SW 1271 (cell line): ENCODE measurements at places on chromosomes 7 and 10.
A peak's percentile ranks its signal among the peaks of the same experiment; 100 is the strongest.

DNA sequence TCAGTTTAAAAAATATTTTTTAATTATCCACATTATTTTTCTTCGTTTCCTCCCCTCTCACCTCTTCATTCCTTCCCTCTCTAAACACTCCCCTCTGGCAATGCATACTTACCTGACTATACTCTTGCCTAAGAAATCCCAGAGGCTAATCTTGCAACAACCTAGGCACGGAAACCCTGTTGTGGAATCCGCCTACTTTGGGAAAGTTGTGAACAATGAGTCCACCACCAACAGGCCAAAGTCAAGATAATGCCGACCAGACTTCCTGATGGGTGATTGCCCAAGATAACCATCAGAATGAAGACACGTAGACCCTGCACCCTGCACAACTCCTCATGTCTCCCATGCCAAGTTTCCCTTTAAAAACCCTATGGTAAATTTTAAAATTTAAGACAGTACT is 521.5 kb downstream of the KIF20B start:
- DNase-seq = no peak

DNA sequence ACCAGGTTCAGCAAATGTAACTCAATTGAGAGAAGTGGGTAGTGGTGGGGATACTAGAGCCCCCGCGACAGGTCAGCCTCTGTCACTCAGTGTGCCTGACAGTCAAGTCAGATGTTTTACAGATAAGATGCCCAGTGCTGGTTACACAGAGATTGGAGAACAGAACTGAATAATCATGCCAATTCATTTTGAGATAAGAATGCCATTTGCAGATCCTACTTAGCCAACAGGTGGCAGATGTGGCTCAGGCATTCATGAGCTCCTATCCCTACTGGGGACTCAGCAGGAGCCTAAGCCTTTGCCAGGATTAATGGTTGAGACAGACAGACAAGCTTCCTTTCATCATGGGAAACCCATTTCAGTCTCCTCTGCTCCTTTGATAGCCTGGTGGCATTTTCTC is 137.8 kb downstream of the MAPK8 start:
- peak; percentile 6 for DNase-seq

- no peak for DNase-seq
Observed at GRCh38 chr7:129723679-129724078, 112.2 kb downstream of the NRF1 start.

GRCh38 chr7:90290244-90291113 is 30.6 kb downstream of the FAM237B start:
- DNase-seq = no peak

- no peak for DNase-seq
Observed at GRCh38 chr10:118998183-118998582, 31.3 kb upstream of the NANOS1 start.

- DNase-seq = no peak
Observed at GRCh38 chr10:50498465-50498864, 125.3 kb downstream of the SGMS1 start.

DNA sequence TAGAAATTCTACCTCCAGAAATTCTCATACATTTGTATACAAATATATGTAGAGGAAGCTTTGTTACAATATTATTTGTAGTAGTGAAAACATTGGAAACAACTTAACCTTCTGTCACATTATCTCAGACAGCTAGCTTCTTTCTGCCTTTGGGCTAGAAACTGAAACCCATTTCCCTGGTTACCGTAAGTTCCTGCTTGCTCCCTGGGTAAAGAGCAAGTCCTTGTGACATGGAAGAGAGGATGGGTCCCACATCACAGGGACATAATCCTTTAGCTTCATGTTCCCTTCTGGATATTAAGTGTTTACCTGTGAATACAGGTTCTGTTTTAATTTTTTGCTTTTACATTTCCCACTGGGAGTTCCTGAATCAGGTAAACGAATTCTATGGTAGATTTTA is 41.8 kb downstream of the KLHDC10 start:
- DNase-seq = no peak

GRCh38 chr10:6114299-6114698 is 25.5 kb downstream of the RBM17 start:
- no peak for DNase-seq

- DNase-seq = no peak
Observed at GRCh38 chr7:30660331-30661255, 21.7 kb downstream of the CRHR2 start.

DNA sequence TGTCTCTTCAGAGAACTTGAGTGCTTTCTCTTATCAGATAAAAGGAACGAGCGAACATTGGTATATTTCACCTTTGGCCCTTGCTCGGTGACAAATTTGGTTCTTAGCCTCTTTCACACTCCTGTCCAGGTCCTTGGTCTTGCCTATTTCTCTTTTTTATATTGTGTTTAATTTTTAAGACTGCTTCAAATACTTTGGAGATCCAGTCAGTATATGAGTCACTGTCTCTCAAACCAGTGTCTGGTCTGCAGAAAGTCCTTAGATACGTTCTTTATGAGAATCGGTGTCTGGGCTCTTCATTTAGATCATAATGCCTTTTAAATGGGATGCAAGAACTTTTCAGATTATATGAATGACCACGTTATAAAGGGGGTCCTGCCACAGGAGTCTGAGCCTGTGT is 55.0 kb downstream of the PIK3AP1 start:
- no peak for DNase-seq

DNA sequence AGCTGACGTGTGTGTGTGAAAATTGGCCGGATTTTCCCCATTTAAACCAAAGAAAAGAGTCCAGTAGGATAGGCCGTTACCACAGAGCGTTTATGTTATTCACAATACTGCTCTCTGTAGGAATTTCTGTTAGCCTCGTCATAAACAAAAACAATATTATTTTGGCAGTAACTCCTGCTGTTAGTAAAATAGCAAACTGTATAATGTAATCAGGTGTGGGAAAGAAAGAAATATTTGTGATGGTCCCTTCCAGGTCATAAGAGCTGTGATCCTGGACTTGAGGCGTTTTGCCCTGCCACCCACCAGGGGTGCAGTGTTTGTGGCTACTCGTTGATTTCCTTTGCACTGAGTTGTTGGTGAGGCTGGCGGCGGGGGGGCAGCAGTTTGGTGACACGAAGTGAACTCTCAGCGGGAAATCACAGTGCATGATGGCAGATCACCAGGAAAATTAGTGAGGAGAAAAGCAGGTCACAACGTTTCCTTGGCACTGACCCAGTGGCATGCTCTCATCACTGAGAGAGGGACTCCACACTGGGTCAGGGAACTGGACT is 2.8 kb downstream of the EEPD1 start:
- no peak for DNase-seq

- no peak for DNase-seq
Observed at GRCh38 chr7:77531038-77531437, 6.1 kb upstream of the PTPN12 start.

DNA sequence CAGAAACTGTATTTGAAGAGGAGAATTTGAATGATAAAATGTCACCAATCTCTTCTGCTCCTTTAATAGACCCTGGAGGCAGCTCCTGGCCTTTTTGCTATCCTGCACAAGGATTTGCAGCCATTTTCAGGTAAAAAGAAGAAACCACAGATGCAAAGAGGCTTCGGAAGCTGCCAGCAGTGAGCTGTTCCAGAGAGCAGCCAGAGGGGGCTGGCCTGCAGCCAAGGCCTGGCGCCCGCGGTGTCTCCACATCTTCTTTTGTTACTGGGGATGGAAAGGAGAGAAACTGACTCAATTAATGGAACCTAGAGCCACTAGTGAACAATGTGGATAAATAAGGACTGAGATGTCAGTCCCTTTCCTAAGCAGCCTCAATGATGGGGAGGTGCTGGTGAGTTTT is 23.9 kb upstream of the GPR26 start:
- DNase-seq = no peak

DNA sequence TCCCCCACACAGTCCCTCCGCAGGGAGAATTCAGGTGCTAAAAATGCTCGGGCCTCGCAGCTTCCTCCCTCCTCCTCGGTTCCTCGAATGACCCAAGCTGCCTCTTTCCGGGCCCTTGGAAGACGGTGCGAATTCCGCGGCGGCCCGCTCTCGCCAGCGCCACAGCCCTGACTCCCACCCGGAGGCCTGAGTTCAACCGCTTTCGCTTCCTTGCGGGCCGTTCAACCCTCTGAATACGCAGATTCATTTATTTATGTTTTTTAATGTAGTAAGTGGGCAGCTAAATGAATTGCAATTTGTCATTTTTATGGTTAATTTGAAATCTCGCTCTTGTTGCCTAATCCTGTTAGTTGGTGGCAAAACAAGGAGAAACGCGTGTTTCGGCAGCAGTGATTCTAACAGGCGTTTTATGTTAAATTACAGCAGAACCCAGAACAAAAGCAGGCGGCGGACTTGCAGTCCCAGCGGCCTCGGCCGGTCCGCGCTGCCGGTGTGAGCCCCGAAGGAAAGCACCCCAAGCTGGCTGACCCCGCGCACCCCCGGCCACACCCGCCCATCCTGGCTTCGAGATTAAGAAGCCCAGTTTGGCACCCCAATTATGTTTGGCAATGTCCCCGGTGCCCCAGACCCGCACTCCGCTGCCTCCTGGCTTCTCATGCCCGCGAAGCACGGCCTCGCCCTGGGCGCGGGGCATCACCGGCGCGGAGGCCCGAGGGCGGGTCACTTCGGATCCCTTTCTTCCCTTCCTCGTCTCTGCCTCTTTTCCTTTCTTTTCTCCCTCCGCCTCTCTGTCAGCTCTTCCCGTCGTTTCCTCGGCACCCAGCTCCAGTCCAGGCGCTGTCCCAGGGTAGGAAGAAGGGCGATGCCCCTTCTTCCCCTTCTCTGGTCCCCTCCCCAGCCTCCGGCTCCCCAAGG is 75.9 kb downstream of the INSIG1 start:
- DNase-seq = no peak

DNA sequence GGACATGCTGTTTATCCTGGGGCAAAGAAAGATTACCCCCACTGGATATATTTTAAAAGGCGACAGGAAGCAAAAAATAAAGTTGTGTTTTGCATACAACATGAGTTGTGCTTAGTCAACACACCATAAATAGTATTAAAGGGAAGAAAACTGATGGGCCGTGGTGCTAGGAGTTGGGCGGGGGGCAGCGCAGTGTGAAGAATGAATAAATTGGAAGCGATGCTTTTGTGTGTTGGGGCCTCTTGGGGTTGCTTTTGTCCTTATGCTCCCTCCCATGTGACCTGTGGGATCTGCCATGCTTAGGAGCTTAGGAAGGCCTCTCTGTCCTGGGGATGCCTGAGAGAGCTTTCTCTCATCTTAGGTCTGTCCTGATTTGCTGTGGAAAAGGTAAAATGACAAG is 35.0 kb upstream of the AGR3 start:
- DNase-seq = no peak

DNA sequence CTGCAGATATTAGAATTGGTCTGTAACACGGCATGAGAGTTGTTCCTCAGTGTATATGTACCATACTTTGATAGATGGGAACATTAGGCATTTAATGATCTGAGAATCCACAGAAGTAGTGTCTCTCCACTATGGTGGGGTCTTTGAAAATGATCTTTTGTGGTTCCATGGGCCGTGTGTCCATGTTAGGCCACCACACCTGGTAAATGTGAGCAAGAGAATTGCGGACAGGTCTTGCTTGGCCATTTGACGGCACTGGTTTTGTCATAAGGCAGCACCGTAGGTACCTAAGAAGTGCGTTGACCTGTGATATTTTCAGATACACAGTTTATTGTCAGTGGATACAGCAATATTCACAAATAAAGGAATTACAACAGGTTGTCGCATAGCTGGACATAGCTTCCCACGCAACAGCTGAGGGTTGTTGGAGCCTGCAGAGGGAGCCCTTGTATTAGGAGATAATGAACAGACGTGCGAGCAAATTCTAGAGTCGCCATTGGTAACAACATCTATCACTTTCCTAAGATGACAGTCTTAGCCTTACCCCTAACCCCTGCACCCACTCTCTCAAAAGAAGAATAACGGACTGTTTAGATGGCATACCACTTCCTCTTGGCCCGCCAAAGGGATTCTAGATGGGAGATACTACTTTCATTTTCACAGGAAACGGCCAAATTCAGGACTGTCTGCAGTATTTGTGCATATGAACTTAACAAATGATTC is 111.4 kb downstream of the COL28A1 start:
- DNase-seq = peak; percentile 86

DNA sequence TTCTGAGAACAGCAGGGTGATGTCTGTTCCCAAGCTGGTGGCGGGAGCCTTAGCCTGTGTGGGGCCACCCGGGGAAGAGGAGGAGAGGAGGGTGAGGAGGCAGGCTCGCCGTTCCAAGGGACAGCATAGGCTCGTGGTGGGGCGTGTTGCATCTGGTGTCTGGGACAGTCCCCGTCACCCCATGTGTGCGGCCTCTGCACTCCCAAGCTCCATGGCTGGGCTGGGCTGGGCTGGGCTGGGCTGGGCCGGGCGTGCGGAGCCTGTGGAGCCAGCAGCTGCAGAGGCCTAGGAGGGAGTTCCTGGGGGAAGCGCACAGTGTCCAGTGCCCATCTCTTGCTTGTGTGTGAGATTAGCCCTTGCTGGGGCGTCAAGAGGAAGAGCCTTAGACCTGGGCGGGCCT is 20.9 kb upstream of the TTYH3 start:
- DNase-seq = no peak

GRCh38 chr7:150949564-150949963 is 28.6 kb downstream of the KCNH2 start:
- no peak for DNase-seq

DNA sequence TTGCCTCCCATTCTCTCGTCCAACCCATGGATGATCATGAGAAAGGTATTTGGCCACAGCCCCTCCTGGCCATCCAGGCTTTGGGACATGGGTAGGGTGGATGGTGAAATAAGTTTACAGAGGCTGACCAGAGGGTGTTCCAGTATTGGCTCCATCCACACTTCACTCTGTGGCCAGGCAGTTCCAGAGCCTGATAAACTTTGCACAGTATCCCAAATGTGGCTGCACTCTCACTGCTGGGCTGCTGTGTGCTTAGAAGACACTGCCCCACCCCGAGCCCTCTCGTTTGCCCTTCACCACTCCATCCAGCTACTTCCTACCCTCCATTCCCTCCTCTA is 72.0 kb upstream of the ZMIZ1 start:
- DNase-seq = no peak

DNA sequence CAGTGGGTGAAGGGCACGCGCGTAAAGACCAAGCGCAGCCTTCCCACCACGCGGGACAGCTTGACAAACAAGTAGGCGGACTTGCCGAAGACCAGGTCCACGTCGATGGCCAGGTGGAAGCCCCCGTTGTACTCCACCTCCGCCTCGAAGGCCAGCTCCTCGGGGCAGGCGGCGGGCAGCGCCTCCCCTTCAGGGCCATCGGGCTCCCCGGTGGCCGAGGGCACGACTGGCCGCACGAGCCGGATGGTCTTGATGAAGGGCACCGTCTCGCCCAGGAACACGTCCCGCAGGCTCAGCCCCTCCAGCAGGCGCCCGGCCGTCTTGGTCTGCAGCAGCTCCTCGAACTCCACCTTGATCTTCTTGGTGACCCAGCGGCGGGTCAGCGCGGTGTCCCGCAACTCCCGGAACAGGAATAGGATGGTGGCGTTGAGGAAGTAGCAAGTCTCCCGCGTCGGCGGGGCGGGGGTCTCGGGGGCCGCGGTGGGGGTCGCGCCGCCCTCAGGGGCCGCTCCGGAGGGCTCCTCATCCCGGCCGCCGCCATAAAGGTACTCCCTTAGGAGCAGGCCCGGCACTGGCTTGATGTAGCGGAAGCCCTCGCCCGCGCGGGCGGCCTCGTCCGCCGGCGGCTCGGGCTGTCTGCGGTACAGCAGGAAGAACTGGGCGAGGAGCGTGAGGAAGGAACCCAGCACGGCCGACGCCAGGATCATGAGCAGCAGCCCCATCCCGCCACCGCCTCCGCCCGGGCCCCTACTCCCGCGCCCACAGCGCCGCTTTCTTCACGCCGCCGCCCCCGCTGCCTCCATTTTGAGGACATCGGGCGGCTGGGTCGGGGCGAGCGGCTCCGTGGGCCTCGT is 507 bp downstream of the PDZD8 start:
- DNase-seq = no peak
